Activated T-helper 1 cell treated with anti-CD3 and anti-CD28 coated beads, Interleukin-2, amount 50 U/mL, for 16 hours (primary cell): ENCODE measurements at places on chromosomes 12 and 14.

- DNase-seq: no peak
These were observed 131.0 kb upstream of the SOX5 start for GRCh38 chr12:24080465-24080864.

DNA sequence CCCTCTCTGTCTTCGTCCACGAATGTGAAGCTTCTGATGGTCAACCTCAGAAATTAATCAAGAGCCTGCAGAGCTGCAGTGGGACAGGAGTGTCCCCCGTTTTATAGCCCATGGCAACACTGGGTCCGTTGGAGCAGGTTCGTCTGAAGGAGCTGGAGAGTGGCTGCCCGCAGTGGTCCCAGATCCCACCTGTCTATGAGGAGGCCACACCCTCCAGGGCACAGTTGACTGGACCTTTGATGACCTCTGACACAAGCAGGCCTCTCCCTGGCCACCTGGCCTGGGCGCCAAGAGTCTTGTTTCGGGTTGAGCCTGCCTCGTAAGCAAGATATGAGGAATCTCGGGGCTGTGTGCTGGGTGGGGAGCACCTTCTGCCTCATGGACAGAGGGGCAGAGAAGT is 100.7 kb upstream of the SFSWAP start:
- DNase-seq: no peak

GRCh38 chr14:78697341-78697740 is 527.2 kb downstream of the NRXN3 start:
- no peak for DNase-seq

- no peak for DNase-seq
These were observed 2.4 kb downstream of the SH2B3 start for GRCh38 chr12:111408116-111408440.

DNA sequence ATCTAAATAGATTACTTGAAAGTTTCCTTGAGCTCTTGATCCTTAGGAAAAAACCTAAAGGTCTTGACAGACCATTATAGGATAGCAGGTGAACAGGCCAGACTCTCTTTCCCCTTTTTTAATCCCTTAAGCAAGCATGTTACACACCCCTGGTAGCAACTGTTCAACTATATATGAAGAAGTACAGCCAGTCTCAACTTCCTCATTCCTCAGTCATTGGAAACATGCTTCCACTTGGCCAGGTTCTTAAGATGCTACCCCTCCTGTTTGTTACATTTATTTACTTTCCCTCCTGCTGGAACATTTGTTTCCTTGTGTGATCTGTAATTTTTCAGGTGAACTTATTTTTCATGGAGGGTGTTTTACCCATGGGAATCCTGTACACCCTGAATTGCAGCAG is 124.1 kb downstream of the ARMH4 start:
- no peak for DNase-seq

DNA sequence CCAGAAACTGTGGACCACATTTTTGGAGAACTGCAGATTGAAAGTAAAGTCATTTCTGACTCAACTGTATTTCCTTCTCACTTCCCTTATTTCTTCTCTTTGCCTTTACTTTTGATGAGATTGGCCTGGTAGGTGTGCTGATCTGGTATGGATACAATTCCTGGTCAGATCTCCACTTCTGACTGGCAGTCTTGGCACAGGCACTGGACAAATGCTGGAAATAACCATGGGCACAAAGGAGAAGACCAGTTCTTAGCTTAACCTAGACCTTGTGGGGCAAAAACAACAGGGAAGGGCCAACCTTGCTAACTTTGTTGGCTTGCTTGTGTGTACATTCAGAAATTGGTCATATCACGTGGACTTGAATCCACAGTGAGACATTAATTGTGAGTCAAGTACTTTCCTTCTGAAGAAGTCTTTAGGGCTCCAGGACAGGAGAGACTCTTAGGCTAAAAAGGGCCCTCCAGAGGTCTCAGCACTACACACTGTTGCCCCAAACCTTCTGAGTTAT is 75.0 kb downstream of the DIP2B start:
- no peak for DNase-seq

DNA sequence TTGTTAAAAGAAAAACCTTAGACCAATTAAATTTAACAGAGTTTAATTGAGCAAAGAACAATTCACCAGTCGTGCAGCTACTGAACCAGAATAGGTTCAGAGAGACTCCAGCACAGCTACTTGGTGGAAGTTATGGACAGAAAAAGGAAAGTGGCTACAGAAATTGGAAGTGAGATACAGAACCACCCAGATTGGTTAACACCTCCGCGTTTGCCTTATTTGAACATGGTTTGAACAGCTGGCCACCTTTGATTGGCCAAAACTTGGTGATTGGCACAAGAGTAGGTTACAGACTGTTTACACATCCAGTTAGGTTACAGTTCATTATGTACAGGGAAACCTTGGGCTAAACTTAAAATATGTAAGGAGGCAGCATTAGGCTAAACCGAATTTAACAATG is 54.9 kb downstream of the SRGAP1 start:
- DNase-seq: no peak

DNA sequence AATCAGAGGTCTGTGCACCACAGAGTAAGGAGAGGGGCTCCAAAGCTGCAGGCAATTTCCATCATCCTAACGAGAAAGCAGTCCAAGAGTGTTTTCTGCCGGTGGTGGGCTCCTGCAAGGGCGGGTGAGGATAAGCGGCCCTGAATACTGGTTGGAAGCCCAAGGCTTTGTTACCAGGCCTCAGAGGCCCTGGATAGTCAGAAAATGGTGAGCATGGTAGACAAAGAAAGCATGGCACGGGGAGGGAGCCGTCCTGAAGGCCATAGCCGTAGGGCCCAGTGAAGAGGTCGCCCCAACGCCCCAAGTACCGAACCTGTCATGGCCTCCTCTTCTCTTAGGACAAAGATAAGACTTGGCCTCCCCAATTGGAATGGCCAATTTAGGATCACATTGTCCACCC is 306.6 kb upstream of the FKBP4 start:
- no peak for DNase-seq

DNA sequence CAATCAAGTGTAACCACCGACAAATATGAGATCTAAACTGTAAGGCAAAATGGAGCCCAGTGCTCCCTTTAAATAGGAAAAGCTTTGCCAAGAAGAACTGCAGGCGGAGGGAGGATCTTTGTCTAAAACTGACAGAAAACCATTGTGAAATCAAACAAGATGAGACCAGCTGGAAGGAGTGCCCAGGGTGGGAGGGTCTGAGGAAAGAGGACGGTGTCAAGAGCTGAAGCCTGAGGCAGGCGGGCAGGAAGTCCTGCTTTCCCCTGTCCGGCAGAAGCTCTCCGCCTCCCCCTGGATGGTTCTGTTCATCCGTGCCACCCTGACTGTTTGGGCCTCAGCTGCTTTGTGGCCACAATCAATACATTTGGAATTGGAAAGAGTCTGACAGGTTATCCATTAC is 37.5 kb downstream of the CDC42BPB start:
- DNase-seq: no peak
